ENCODE measurements at places on chromosomes 7 and 10.
A peak's percentile ranks its signal among the peaks of the same experiment; 100 is the strongest.

- DNase-seq: no peak
These were observed 3.8 kb downstream of the RTKN2 start for GRCh38 chr10:62264702-62265436.

DNA sequence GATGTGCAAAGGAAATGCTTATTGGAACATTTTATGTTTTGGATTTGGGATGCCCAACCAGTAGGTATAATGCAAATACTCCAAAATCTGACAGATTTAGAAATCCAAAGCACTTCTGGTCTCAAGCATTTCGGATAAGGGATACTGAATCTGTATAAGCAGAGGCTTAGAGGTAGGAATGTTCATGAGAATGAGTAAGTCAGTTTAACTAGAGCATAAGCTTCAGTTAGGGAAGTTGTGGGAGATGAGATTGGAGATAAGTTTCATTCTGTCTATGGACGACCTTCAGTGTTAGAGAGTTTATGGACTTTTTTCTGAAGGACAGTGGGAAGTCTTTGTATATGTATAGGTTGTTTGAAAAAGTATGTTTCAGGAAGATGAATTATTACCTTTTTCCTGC is 10.4 kb downstream of the TAX1BP1 start:
- DNase-seq: no peak

DNA sequence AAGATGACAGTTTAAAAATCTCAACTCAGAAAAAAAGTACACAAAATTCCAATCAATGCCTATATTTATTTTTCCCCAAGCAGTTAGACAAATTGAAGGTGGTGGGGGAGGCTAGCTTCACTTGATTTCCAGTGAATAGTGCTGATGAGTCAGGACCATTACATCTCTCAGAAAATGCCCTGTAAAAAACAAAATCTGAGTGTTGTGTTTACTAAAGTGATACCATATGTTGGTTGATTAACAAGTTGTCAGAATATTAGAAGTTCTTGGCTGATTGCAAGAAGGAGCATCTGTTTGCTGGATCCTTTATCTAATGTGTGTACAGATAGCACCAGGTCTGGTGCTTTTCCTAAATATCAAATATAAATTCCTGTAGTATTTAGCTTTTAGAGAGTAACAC is 31.3 kb upstream of the KIAA1217 start:
- no peak for DNase-seq

DNA sequence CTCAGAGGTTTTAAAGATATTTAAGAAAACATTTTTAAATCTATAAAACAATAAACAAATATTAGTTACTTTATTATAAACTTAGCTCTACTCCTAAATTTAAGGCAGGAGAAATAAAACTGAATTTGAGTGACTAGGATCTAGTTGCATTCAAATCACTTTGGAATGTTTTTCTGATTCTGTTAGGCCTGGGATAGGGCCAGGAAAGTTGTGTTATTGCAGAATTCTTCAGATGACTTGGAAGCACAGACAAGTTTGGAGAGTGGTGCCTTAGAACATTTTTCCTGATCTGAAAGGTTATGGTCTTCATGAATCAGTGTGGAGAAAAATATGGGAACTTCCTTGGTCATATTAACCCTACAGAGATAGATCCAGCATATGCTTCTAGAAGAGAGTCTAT is 15.6 kb upstream of the SLC25A13 start:
- DNase-seq: no peak

- DNase-seq: no peak
These were observed 61.3 kb downstream of the RBM33 start for GRCh38 chr7:155705623-155706360.

DNA sequence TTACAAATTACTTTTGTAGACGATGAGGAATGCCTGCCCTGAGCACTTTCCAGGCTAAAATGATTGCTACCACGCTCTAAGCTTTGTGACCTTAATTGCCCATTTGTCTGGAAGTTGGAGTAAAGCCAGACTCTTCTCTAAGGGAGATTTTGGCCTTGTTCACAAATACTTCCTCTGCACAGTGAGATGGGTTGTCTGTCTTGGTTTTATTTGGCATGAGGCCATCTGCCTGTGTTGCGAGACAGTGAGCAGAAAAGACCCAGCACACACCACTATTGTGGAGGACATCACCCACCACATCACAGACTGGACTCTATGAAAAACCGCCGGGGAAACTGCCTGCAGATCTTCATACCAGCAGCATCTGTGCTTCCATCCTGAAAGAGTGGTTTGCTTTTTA is 138.4 kb downstream of the BICC1 start:
- no peak for DNase-seq

DNA sequence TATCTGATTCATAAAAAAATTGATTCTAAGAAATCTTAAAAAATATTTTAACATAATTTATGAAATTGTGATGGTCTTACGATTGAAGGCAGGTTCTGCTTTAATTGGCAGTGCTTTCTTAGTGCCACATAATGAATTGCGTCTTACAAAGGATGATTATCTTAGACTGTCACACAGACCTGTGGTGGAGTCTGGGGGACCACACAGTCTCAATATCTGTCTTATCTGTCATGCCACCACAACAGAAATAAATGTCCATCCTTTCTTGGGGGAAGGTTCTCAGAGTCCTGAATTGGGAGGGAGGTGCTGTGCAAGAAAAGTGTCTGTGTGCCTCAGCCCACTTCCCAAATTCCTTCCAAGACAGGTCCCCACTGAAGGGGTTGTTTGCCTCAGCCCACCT is 34.0 kb downstream of the ZDHHC6 start:
- no peak for DNase-seq

DNA sequence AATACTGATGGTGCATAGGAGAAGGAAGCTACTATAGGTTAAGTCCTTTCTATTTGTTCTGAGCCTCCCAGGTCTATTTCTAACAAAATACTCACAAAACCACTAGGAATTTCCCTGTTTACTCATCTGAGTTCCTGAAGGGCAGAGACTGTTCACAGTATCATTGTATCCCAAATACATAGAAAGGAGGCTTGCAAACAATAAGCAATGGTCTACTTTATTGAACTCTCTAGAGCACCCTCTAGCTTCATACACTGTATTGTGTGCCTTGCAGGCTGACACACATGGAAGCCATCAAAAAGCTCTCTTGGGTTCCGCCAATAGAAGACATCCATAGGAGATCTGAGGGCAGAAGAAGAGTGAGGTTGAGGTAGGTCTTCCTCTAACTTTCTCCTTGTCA is 826.1 kb downstream of the GRM8 start:
- no peak for DNase-seq

DNA sequence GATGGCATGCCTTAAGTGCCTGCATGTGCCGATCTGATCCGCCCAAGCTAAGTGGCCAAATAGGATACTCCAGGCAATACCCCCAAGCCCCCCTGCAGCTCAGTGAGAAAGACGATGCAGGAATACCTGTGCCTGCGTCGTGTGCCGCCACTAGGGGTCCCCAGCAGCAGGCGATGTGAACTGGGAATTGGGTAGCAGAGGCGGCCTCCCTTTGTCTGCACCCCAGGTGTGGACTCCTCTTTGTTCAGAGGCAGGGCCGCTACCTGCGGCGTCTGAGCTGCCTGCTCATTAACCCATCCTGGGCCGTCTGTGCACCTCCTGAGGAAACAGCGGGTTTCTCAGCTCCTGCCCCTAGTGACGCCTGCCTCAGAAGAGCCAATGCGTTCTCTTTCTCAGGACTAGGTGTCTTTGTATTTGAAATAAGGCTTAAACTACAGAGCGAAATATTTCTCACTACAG is 4.8 kb upstream of the CHN2 start:
- peak; percentile 53 for DNase-seq

- DNase-seq: no peak
These were observed 57.0 kb upstream of the EXOC4 start for GRCh38 chr7:133195868-133196267.

DNA sequence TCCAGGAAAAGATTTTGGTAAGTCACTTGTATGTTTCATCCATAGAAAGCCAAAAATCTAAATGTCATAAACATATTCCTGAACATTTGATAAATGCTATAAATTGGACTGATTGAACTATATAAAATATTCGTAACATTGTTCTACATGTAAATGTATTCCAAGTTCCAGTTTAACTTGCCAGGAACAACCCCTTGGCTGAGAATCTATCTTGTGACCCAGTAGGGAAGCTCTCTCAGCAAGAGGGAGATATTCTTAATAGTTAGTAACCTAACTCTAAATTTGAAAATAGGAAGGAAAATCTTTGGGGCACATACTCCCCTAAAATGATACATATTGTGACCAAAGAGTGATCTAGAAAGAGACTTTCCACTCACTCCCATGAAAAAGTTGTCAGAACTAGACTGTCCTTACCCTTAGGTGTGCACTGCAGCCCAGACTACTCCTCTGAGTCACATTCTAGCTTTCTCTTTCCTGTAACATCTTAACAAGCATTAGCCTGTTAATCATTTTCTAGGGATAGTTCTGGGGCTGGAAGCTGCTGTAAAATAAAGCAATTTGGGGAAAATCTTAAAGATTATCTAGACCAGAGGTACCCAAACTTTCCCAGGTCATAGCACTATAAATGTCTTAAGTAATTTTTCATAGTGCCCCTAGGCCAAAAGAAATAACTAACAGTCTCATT is 73.7 kb upstream of the SKAP2 start:
- DNase-seq: no peak
